ENCODE measurements at places on chromosomes 7 and 10.

GRCh38 chr10:69976795-69977546 is 75.7 kb upstream of the MACROH2A2 start:
- no peak for DNase-seq

- no peak for DNase-seq
Observed at GRCh38 chr10:29949411-29950011, 109.9 kb downstream of the JCAD start.

DNA sequence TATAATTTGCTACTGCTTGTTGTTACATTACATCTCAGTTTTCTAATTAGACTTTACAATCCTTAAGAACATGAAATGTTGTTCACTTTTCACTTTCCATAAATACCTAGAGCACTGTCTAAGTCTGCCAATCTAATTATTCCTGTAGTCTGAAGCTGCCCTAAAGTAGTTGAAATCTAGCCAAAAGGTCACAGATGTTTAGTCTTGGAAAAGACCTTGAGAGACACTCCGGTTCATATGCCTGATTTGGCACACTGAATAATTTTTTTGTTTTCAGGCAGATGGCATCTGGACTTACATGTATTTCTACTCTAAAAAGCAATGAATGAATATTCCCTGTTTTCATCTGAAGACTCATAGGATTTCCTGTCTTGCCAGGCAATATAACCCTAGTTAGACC is 359.1 kb downstream of the ANKRD7 start:
- DNase-seq, result no peak

GRCh38 chr7:111771638-111772037 is 209.3 kb upstream of the IMMP2L start:
- peak; percentile 18 for DNase-seq

DNA sequence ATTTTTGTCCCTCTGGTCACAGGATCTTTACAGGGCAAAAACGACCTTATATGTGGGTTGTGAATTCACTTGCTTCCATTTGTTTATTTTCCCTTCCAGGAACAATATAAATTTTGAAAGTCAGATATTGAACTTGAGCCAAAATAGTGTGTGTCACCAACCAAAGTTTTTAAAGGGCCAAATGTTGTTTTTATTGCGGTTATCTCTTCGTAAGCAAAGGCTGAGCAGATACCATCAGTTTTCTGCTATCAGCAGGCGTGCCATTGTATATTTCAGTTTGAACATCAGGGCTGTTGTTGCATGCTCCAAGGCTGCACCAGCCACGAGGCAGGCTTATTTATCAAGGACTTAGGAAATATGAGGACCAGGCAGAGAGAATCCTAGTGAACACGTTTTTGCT is 160.3 kb downstream of the PAXIP1 start:
- DNase-seq, result no peak

- DNase-seq, result no peak
Observed at GRCh38 chr7:134330974-134331373, 14.2 kb upstream of the SLC35B4 start.

- DNase-seq, result no peak
Observed at GRCh38 chr7:104983076-104983577, 30.9 kb upstream of the KMT2E start.

GRCh38 chr7:13904689-13905088 is 84.8 kb downstream of the ETV1 start:
- DNase-seq, result no peak

DNA sequence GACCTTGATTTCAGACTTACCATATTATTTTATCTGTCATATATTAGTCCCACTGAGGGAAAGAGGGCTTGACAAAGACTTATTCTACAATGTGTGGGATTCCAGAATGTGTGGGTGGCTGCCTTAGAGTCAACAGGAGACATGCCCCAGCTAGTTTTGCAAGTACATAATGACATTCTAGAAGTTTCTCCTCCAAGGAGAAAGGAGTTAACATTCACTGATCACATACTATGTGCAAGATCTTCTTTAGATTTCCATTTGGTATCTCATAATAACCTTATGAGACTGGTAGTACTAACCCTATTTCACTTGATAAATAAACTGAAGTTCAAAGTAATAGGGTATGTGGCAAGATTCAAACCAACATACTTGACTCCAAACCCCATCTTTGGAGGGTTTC is 25.2 kb downstream of the IRF5 start:
- DNase-seq, result no peak

DNA sequence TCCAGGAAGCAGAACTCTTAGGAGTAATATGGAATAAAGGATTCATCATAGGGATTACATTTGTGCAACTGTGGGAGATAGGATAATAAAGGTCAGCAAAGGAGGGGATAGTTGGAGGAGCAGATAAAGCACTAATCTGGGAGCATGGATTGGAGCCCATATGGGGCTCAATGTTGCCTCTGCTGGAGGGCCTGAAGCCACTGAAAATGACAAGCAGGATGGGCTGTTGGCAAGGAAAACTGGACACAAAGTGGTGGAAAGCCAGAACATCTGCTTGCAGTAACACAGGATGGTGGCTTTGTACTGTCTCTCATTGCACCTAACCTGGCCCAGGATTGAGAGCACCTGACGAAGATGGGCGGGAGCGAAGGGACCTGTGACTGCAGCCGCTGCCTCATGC is 15.0 kb upstream of the COMMD3 start:
- DNase-seq, result no peak

Measured in H7 (cell line).